ENCODE measurements at places on chromosomes 2 and 18.
A peak's percentile ranks its signal among the peaks of the same experiment; 100 is the strongest.

DNA sequence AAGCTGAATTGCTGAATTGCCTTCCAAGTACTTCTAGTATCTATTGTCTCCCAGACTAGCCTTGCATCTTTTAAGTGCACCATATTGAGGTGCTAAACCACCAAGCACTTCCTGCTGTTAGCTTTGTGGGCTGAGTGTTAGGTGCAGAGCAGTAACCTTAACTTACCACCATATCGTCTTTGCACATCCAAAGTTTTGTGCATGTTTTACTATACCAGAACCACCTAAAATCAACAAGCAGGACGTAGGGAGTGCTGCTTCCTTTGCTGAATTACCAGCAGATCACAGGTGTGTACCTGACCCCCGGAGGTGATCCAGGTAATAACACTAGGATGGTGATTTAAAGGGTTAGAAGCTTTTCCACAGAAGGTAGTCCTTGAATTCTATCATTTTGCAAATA is 359.9 kb upstream of the HNRNPA3 start:
- DNase-seq: no peak

DNA sequence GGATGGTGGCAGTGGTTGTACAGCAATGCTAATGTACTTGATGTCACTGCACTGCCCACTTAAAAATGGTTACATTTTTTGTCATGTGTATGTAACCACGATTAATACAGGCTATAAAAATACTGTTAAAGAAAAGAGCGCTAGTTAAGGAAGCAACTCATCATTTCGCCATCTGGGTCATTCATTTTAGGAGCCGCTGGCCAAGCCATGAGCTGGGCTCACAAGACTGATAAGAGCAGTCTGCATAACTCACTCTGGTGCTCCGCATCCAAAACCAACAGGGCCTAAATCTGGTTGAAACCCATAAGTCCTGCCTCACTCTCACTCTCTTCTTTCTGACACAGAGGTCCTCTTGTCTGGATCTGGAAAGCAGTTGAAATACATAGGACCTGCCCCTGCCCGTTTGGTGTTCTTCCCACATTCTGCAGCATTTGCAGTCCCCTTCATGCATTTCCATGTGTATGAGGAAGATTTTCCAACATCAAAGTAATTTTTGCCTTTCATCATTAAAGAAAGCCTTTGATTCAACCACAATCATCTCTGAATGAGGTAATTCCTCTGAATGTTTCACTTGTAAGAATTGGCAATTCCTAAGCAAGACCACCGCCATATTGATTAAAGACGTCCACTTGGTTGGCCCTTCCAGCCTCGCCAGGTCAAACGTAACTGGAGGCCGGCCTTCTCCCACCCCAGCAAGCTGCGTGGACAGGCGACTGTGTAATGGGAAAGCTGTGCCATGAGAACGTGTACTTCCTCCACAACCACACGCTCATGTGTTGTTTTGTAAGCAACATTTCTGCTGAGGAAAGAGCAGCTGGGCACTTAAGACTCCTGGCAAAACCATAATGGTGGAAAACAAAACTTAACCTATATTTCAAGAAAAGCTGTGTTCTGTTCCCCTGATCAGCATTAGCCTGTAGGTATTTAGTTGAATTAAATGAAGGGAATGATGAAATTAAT is 112.2 kb downstream of the VAPA start:
- peak; percentile 39 for DNase-seq

- no peak for DNase-seq
Measured at GRCh38 chr18:9854801-9855676, 30.7 kb upstream of the TXNDC2 start.

- DNase-seq: no peak
Measured at GRCh38 chr18:42271647-42272414, 316.8 kb downstream of the PIK3C3 start.

DNA sequence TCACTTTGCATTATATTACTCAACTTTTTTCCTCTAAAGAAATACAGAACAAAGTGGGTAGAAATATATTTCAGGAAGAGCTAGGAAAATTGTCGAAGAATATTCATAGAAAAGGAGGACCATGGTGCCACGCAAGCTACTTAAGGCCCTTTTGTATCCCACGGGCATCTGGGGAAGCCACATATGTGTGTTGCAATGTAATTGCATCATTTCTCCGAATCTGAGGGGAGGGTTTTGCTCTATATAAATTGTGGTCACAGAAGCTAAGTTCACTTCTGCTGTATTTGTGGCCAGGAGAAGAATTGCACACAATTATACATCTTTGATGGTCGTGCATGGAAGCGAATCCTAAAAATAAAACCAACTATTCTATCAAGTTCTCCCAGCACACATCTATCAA is 360.3 kb downstream of the IRS1 start:
- peak; percentile 54 for DNase-seq

DNA sequence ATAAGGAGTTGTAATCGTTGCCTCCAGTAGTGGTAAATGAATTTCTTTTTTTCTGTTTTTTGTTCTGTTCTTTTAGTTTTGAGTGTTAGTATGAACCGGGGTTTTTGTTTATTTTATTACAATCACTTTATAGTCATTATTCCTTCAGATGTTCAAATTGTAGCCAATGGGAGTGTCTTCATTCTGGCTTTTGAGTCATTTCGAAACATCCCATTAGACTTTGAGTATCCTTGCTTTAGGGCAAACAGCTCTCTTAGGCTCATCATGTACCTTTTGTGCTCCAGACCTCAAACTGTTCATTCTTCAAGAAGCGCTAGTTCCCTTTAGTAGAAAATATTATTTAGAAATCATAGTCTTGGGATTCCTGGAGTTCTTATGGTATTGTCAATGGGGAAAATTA is 54.2 kb upstream of the PAX3 start:
- no peak for DNase-seq

- no peak for DNase-seq
Measured at GRCh38 chr2:216927163-216927562, 67.3 kb upstream of the TNP1 start.
